ENCODE measurements at places on chromosomes 16 and 17.

- DNase-seq: no peak
Measured at GRCh38 chr17:52410781-52411180, 252.3 kb upstream of the CA10 start.

DNA sequence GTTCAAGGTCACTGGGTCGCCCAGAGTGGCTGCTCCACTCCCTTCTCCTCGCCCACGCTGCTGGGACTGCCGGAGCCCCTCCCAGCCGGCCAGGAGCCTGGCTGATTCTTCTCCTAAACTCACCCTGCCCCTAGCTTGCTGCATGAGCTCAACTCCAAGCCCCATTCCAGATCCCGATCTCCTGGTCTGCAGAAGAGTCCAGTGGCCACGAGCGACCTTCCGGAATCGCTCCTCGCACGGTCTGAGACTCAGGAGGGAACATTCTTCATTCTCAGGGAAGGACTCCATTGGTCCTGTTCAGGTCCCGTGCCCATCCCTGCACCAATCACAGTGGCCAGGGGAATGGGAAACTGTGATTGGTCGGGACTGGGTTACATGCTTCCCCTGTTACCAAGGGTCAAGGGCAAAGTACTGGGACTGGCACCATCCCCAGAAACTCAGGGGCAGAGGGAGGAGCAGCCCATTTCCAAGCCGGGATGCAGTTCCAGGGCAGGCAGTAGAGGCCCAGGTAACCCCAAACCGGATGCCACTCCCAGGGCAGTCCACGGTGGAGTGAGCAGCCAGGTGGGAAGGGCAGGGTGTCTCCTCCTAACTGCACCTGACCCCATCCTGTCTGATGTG lies 24.5 kb upstream of the CIBAR2 start:
- no peak for DNase-seq

GRCh38 chr17:30271102-30271501 lies 20.6 kb downstream of the BLMH start:
- DNase-seq: no peak

- DNase-seq: no peak
Measured at GRCh38 chr16:85736921-85737320, 14.0 kb downstream of the C16orf74 start.

- DNase-seq: no peak
Measured at GRCh38 chr17:65627891-65628643, 66.6 kb upstream of the AXIN2 start.

- DNase-seq: no peak
Measured at GRCh38 chr17:40809721-40810421, 10.1 kb upstream of the KRT28 start.

- no peak for DNase-seq
Measured at GRCh38 chr17:44942456-44942855, 5.1 kb downstream of the KIF18B start.

GRCh38 chr16:64975821-64976220 lies 146.0 kb downstream of the CDH11 start:
- DNase-seq: no peak

DNA sequence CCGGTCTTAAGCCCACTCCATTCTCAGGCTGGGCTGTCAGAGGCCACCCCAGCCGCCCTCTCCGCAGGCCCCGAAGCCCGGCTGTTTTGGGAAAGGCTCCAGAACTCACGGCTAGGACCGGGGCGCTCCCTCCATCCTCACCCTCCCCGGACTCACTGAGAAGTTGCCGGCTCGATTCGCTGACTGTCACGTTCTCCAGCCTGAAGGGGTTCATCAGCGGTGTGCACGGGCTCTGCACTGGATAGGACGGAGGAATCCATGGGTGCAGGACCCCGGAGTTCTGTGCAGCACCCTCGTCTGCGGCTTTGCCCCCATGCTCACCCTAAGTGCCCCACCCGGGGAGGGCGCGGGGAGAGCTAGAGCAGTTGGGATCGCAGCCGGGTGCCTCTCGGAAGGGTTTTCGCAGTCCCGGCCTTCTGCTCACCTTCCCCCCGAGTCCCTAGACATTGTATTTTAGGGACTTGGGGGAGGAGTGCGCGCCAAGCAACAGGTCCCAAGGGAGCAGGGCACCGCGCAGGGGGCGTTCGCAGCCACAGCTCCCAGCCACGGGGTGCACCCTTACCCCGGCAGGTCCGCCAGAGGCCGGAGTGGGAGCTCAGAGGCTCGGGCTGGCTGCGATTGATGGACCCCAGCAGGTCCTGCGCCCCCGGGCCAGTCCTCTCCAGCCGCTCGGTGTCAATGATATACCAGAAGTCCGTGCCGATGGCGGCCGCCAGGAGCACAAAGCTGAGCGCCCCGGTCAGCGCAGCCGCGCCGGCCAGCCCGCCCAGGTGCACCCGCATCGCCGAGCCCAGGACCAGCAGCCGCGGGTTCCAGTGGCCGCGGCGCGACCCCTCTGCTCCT lies 1.0 kb downstream of the TMEM114 start:
- DNase-seq: no peak

GRCh38 chr16:55871411-55872038 lies 3.6 kb downstream of the CES5A start:
- no peak for DNase-seq

DNA sequence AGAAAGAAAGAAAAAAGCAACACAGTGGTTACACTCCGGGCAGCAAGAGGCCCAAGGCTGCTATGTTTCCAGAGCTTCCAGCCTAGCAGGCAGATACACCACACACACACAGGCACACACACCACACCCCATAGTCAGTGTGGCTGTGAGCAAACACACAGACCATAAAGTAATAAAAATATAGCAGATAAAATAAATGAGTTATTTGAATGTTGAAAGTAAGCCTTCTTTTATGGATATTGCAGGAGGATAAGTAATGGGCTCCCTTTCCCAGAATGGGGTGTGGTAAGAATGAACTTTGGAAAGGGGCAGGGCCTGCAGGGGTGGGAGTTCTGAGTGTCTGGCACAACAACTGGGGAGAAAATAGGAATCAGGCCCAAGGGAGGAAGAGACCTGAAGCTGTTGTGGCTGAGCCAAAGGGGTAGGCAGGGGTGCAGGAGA lies 4.8 kb upstream of the CDK5RAP3 start:
- DNase-seq: no peak

All from stimulated activated CD4-positive, alpha-beta T cell treated with anti-CD3 and anti-CD28 coated beads, Interleukin-1b, Interleukin-23, amount 100 ng/mL, for 48 hours (primary cell).